ENCODE measurements at places on chromosomes 1 and 21.
A peak's percentile ranks its signal among the peaks of the same experiment; 100 is the strongest.

DNA sequence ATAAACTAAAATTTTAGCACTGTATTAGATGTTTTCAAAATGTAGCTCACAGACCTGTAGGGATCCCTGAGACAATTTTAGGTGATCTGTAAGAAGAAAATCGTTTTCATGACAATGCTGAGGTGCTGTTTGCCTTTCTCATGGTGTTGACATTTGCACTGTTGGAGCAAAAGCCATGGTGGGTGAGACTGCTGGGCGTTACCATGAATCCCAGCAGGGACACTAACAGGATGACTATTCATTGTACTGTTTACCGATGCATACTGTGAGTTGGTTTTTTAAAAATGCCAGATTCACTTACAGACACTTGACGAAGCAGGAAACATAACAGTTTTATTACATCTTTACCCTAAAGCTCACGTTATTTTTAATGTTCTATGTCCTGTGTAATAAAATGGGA, 468.5 kb downstream of the PCP4 start:
- DNase-seq = no peak

GRCh38 chr1:170010443-170010842, 64.1 kb downstream of the KIFAP3 start:
- peak; percentile 8 for DNase-seq

GRCh38 chr21:15986277-15986676, 256.5 kb downstream of the USP25 start:
- no peak for DNase-seq

GRCh38 chr21:33033094-33033951, 7.6 kb downstream of the OLIG2 start:
- no peak for DNase-seq

- DNase-seq = no peak
Measured at GRCh38 chr1:27503033-27503432, 13.1 kb upstream of the WASF2 start.

Measured in activated CD4-positive, alpha-beta T cell treated with anti-CD3 and anti-CD28 coated beads, Interleukin-2, amount 50 U/mL, for 48 hours (primary cell).